NCI-H1436 (cell line): ENCODE measurements at places on chromosomes 1 and 21.

DNA sequence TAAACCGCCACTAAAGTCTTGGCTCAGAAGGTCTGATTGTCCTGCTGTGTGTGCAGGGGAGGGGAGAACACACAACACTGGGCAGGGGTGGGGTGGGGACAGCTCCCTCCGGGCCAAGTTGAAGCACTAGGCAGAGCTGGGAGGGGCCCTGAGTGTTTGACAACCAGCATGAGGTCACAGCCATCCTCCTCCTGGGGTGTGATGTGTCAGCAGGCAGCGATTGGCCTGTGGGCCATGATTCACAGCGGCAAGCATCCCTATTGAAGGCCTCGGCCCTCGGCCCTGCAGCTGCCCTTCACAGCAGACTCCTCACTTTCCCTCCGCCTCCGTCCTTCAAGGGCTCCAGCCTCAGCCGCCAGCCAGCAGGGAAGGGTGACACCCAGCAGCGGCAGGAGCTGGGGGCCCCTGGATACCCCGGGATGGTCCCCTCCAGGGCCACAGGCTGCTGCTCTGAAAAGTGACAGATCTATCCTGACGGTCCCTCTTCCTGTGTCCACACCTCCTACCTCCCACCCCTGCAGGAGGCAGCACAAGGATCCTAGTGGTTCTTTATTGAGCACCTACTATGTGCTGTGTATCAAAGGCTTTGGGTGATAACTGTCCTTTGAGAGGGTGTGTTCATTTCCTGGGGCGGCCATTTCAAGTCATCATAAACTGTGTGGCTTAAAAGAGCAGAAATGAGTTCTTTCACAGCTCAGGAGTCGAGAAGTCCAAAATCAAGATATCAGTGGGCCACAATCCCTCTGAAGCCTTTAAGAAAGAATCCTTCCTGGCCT lies 66.0 kb upstream of the SLC25A33 start:
- DNase-seq: no peak

DNA sequence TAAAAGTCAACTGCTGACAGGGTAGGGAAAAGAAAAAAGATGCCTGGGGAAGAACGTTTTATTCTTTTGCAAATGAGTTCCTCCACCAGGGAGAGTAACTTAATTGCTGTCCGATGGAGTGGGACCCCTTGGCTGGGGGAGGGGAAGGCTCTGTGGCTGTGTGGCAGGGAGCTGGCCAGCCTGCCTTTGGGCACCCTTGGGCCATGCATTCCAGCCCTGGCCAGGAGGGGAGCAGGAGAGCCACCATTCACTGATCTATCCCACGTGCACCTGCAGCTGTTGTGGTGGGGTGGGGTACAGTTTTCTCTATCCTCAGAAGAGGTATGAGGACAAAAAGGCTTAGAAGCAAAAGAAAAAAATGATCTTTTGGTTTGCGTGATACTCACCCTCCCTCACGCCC lies 116.9 kb downstream of the KCNK1 start:
- DNase-seq: no peak

DNA sequence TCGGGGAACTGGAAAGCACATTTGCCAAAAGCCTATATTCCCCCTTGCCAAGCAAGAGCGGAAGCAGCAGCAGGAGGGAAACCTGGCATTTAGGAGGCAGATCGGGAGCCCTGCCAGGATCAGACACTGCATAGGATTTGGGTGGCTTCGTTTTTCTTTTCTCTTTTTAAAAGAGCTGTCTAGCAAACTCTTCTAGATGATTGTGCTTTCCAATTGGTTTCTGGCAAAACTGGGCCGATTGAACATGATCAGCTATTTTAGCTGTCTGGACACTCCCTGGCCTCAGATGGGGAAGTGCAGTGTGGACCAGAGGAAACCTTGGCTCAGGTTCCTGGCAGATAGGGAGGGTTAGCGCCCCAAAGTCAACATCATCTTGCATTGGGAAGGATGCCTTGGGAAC lies 414.0 kb upstream of the KAZN start:
- DNase-seq: no peak

GRCh38 chr21:16409352-16409751 lies 679.6 kb downstream of the USP25 start:
- no peak for DNase-seq

- no peak for DNase-seq
These were observed 5.7 kb downstream of the SLC19A1 start for GRCh38 chr21:45536301-45537081.

DNA sequence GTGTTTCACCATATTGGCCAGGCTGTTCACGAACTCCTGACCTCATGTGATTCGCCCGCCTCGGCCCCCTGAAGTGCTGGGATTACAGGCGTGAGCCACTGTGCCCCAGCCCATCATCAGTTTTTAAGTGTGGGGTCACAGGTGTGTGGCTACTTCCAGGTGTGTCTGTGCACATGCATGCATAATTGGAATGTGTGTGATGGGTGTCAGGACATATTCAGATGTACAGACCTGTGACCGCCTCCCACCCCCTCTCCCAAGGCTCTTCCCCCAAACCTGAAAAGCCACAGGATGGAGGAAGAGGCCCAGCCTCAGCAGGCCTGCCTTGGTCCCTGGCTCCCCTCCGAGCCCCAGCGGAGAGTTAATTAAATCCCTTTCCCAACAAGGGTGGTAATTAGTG lies 37.3 kb upstream of the CSF3R start:
- peak; percentile 55 for DNase-seq

GRCh38 chr1:203177036-203177405 lies 1.4 kb upstream of the MYBPH start:
- no peak for DNase-seq

DNA sequence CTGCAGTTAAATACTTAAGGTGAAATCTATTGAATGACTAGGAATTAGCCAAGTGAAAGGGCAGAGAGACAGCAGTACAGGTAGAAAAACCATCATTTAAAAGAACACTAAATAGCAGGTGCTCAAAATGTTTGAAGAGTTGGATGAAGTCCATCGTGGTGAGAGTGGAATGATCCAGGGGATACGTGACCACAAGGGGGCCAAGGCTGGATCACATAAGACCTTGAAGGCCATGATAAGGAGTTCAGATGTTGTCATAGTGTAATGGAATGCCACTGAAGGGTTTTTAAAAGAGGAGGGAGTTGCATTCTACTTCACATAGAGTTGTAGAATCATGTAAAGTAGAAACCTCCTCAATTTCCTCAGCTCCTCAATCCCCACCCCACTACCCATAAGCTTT lies 34.8 kb upstream of the HOOK1 start:
- no peak for DNase-seq

DNA sequence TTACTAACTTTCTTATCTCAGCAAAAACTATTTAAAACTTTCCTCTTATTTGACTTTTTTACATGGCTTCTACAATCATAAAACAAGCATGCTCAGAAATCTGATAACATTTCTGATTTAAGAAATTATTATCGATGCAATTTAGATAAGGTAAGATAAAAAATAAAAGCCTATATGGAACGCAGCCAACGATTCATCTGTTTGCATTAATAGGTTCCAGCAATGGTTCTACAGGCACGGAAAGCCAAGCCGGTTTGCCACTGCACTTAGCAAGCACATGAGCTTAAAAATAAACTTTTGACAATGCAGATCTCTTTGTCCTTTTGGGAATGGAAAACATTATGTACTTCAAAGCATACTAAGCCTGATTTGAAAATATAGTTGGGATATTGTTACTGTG lies 77.5 kb upstream of the KCNK2 start:
- no peak for DNase-seq

DNA sequence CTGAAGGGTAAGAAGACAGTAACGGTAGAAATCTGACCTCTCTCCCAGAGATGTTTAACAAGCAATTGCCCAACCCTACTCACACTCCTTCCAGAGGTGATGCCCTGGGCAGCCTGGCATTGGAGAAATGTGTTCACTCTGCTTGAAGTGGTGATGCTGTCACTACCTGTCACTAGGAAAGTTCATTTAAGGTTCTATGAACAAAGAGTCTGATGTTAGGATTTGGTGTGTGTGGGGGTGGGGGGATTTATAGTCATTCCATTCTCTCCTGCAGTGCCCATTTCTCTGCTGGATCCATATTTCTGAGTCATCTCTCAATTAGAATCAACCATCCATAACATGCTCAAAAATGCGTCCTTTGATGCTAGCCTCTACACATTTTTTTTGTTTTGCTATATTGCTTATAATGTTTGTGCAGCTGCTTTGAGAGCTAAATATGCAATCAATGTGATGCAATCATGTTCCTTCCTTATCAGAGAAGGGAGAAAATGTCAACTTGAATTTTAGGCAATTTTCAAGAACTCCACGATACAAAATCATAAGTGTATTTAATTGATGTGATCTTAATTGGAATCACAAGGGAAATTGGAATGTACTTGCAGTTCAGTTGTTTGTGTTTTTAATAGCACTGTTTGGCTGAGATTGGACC lies 173.9 kb downstream of the DUSP10 start:
- DNase-seq: no peak

DNA sequence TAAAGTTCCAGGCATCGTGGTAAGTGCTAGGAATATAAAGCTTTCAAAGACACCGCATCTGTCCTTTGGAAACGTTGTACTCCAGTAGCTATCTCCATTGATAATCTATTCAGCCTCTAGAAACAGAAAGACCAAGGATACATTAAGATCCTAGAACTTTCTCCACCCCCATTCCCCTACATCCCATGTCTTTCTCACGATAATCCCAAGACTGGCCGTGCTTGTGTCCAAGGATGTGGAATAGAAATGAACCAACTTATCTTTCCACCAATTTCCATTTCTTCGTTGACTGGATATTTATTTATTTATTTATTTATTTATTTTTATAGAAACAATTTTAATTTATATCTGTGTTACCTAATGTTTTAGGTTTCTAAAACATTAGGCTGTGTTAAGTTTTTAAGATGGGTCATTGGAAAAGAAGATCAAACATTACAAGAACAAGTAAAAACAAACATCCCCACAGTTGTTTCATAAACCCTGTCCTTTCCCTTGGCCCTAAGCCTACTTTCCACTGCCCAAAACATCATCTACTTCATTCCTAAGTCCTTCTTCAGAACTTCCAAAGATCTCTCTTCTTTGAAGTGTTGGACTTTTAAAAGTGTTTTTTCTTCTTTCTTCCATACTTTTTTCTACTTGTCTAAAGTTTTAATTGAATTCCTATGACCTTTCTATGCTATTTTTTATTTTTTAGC lies 39.7 kb downstream of the LRRC8C start:
- DNase-seq: no peak
